COLO829 (cell line): ENCODE measurements at places on chromosomes 4 and X.

GRCh38 chr4:17418010-17418409 lies 93.9 kb downstream of the QDPR start:
- DNase-seq = no peak

GRCh38 chr4:70914000-70914399 lies 11.8 kb downstream of the MOB1B start:
- DNase-seq = no peak

- no peak for DNase-seq
These were observed 28.0 kb downstream of the RIPPLY1 start for GRCh38 chrX:106875151-106875550.

GRCh38 chr4:159197260-159197884 lies 94.5 kb downstream of the RAPGEF2 start:
- DNase-seq = no peak

DNA sequence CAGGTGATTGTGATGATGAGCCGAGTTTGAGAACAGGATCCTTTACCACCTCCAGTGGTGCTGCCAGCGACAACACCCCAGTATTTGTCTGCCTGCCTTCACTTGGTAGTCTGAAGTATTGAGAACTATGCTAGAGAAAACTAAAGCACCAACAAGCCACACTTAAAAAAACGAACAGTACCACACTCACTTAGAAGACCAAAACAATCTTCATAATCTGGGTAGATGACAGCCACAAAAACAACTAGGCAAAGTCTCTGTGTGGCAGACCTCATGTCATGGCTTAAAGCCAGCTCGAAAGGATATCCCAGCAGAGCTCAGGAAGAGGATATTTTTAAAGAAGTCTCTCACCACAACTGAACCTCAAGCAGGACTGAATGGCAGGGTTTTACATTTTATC lies 236.0 kb downstream of the GPC3 start:
- no peak for DNase-seq

GRCh38 chr4:24809376-24809775 lies 14.0 kb downstream of the SOD3 start:
- DNase-seq = no peak

DNA sequence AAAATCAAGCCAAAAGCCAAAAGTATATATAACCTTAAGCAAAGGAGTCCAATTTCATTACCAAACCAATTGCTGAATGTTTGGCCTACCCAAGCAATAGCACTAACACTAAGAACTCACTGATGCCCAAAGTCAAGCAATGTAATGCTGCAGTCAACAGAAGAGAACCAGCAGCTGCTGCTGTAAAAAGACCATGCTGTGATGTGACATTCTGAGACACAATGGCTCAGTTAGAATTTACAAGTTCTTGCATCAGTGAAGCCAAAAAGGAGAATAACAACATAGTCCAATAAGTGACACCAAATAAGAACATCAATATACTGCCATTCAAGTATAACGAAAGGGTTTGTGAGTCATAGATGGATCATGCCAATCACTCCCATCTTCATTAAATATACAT lies 514.0 kb upstream of the DIAPH2 start:
- DNase-seq = no peak

DNA sequence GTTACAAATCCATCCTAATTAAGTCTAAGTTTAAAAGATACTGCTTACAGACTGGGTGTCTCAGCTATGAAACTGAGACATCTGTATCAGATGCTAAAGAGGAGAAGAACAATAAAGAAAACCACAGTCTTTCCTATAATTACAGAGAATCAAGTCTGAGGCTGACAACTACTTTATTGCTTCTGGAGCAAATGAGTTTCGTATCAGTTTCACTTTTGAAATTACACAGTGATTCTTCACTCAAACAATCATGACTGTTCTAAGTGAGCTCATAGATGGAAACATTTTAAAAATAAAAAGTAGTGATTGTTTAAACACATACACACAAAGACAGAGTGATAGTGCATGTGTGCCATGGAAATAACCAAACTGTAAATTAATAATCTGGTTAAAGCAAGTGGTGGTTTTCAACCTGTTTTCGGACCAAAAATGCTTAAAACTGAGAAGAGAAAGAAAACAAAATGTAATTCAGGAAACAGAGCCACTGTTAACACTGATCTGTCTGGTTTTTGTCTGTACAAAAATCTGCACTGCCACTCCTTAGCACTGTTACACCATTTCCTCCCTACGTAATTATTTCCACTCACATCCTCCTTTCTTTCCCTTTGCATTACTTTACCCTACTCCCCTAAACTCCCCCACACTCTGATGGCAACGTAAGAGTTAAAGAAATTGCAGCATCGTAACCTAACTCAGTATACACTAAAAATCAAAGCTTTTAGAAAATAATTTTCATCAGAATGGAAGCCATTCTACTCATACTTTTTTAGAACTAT lies 12.5 kb downstream of the RFC1 start:
- DNase-seq = no peak

DNA sequence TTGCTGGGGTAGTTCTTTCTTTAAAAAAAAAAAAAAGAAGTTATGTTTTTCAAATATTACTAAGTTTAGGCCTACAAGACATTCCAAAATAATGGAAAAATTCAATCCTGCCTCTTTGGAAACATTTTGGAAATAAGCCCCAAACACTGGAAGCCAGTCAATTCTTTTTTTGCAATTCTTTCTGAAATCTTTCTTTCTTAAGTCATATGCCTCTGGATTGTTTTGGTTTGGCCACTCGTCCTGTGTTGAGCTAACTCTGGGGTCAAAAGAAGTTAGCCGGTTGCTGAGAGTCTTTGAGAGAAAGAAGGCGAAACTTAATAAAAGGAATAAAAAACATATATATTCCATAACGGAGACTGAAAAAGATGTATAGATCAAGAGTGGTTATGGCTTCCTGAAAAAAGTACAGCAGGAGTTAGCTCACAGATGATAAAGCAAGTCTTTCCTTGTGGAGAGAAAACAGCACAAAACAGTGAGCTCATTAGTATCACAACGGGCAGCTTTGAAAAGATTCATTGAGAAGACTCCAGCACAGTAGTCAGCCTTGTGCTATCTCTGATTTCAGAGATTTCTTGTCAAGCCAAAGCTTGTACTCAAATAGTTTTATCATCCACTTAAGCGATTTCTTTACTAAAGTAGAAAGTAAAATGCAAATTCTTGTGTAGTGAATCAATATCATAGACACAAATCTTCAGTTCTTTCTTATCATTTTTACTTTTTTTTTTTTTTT lies 64.8 kb downstream of the PLS3 start:
- peak; percentile 18 for DNase-seq

- DNase-seq = no peak
These were observed 432.2 kb downstream of the RPA4 start for GRCh38 chrX:97315939-97316338.

- DNase-seq = no peak
These were observed 75.5 kb downstream of the NAF1 start for GRCh38 chr4:163090997-163091684.

DNA sequence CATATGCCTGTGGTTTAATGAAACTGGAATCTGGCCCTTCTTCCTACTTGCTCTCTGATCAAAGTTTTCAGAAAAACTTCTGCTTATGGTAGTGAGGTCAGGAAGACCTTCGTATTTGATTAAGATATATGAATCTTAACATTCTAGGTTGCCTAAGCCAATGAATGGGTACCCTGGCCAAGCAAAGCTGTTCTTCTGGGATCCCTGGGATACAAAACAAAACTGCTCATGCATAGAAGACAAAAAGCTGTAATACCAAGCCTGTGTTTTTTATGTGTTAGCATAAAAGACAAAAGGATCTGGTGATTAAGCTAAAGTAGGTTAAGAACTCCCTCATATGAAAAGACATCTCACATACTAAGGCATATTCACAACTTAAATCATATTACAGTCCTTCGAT lies 21.6 kb downstream of the ANKRD17 start:
- no peak for DNase-seq

DNA sequence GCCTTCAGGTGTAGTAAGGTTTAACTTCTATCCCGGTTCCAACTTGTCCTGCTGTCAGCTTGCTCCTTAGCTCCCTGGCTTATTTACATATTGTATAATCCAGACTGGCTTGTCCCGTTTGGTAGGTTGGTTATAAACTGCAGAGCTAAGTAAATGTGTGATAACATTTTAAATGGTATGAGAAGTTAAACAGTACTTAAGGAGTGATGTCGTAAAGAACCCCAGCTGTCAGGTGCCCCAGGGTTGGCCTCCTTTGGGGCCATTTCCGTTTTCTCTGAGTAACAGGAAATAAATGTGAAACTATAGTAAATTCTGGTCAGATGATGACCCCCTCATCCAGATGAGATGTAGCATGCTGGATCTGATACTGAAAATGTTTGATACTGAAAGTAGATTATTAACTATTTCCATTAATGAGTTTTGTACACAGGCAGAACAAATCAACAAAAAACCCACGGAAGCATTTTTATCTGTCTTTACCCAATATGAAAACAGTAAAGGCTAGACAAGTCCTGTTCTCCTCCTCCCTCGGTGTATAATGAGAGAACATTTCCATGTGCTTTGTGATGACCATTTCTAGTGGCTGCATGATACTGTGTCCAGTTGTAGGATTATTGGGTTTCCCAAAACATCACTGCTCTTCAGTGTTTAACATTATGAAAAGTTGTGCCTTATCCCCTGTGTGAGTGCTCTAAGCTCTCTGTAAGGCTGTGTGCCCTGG lies 22.4 kb downstream of the GAB1 start:
- no peak for DNase-seq

DNA sequence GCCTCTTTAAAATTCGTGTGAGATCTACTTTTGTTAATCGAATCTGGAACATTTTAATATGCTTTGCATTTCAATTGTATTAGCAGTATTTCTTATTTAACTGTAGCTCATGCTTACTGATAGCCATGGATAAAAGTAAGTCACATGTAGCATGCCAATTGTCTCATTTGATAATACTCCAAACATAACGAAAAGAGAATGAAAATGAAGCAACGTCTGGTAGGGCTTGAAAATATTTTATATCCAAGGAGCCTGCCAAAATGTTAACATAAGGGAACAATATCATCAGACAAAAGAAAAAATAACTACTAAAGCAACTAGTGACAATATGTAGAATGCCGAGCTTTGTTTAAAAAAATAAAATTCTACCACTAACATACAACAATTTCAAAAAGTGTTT lies 94.1 kb upstream of the MID1 start:
- DNase-seq = no peak

GRCh38 chrX:74286950-74287740 lies 16.8 kb upstream of the ZCCHC13 start:
- peak; percentile 9 for DNase-seq

GRCh38 chr4:9987749-9988362 lies 33.4 kb downstream of the SLC2A9 start:
- DNase-seq = no peak

DNA sequence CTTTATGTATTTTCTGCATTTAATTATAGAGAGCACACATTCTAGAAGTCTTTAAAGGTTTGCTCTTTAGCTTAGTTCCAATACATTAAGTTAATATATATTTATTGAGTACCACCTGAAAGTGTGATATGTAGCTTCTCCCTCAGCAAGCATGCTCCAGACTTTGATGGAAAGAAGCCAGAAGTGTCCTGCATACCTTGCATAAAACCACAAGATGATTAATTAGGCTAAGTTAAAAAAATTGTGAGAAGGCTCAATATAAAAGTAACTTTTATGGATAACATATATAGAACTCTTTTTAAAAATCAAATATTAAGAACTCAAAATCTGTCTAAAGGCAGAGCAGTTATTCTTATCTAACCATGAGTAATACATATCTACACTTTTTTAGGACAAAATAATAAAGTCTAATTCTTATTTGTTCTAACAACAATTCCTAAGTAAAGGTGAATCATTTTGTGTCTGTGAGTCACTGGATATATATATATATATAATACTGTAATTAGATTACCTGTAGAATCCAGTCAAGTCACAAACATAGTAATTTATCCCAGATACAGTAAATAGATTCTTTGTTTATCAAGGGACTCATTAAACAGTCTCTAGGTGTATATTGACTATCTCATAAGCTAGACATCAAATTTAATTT lies 51.2 kb downstream of the INTS12 start:
- no peak for DNase-seq

DNA sequence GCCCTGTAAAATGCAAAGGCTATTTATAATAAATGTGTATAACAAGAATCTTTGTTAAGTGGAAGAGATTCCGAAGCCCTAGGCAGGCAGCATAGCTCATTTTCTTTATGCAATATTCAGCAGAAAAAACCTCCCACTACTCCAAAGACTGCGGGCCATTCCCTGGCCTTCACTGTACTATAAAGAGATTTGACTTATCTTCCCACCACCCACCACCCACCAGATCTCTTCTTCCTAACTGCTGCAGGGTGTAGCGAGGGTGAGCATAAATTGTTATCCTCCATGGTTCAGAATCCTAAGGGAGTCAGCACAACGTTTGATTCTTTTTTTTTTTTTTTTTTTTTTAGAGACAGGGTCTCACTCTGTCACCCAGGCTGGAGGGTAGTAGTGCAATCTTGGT lies 114.8 kb downstream of the NSUN7 start:
- no peak for DNase-seq

DNA sequence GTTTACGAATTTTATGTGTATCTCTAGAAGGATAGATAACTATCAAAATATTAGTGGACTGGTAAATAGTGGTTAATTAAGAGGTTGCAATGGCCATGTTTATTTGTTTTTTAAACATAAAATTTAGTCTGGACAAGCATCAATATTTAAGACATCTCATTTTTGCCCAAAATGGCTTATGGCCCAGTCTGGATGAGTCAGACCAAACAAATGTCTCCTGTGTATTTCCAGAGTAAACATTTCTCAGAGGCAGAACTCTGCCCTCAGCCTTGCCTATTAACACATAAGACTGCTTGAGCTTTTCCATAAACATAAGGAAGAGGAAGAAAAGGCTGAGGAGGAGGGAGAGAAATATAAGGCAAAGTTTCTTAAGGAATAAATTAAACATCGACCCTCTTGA lies 277.1 kb upstream of the DIAPH2 start:
- DNase-seq = peak; percentile 62

DNA sequence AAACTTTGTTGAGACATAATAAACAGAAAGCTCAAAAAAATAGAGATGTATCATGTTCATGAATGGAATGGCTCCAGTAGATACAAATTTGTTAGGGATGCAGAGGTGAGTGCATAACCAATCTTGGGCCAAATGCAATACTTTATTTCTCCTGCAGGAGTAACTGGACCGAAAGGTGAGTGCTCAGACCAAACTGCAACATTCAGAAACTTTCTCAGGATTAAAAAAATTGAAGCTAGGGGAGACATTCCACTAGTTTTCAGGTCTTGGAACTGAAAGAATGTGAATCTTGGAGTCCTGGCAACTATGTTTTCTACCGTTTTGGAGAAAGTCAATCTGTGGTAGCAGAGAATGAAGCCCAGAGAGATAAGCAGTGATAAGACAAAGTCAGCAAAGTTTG lies 21.2 kb upstream of the LCORL start:
- no peak for DNase-seq

DNA sequence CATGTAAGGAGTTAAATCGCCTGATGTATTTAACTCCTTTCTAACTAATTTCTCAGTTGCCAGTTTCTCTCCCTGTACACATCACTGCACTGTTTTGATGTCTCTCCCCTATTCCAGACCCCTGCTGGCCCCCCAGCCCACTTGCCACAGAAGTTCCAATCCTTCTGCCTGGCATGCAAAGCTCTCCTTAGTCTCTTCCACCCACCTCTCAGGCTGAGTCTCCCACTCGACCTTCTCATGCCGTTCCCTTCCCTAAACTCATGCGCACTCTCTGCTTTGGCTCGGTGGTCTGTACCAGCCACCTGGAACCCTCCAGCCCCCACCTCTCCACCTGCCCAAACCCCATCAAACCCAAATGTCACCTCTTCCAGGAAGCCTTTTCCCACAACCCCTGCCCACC lies 56.9 kb downstream of the APLN start:
- DNase-seq = no peak

- DNase-seq = no peak
These were observed 67.9 kb downstream of the LEF1 start for GRCh38 chr4:108100827-108101226.

- no peak for DNase-seq
These were observed 5.3 kb downstream of the MYL5 start for GRCh38 chr4:679629-680028.
